ENCODE measurements at places on chromosomes 2 and 18. TPM values are rescaled to one million over a fixed set of nuclear protein-coding genes. Genes with fewer than 3 reads are reported as not detected.

- H3K27ac ChIP-seq = no peak overlapping the region
- no peaks in the 10 kb centered on the region for H3K27me3 ChIP-seq
- no peaks in the 10 kb centered on the region for H3K36me3 ChIP-seq
- no peak overlapping the region for H3K4me3 ChIP-seq
- no peaks in the 10 kb centered on the region for H3K4me1 ChIP-seq
- DNase-seq = no peak
Measured at GRCh38 chr2:65876114-65876513, 443.7 kb upstream of the SPRED2 start.

Gene HADHB
- total RNA-seq = 71.4 TPM

Gene ARHGAP25
- 132 TPM for total RNA-seq

DNA sequence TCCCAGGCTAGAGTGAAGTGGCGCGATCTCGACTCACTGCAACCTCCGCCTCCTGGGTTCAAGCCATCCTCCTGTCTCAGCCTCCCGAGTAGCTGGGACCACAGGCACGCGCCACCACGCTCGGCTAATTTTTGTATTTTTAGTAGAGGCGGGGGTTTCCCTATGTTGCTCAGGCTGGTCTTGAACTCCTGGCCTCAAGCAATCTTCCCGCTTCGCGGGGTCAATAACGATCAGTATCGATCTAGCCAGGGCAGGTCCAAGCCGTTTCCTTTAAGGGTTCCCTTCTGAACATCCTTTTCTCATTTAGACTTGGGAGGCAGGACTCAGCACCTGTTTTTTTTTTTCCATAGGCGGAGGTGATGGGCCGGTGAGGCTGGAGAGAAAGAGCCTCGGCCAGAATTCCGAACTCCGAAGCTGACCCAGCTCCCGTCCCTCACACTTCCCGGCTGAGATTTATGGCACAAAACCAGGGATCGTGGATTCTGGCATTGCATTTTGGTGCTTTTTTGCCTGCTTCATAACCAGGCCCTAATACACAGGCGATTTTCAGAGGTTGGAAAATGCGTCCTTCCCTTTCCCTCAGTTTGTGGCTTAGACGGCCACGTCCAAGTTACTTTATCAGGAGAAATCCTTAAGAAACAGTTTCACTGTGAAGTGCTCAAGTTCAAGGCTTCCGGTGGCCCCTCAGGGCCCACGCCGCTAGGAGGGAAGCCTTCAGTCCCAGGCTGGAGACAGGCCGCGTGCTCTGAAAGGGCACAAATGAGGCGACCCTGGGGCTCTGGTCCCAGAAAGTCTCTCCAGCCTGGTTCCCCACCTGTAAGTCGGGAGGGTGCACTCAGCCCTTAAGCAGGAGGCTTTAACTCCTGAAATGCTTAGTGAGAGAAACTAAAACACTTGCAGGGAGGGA is 998 bp upstream of the SLC66A3 start:
- H3K36me3 ChIP-seq = no peaks in the 10 kb centered on the region
- peaks cover 14% of the 10 kb centered on the region for H3K27me3 ChIP-seq
- H3K27ac ChIP-seq = peak overlapping the region; percentile 80
- DNase-seq = no peak

Gene SCYGR4
- not detected for total RNA-seq

DNA sequence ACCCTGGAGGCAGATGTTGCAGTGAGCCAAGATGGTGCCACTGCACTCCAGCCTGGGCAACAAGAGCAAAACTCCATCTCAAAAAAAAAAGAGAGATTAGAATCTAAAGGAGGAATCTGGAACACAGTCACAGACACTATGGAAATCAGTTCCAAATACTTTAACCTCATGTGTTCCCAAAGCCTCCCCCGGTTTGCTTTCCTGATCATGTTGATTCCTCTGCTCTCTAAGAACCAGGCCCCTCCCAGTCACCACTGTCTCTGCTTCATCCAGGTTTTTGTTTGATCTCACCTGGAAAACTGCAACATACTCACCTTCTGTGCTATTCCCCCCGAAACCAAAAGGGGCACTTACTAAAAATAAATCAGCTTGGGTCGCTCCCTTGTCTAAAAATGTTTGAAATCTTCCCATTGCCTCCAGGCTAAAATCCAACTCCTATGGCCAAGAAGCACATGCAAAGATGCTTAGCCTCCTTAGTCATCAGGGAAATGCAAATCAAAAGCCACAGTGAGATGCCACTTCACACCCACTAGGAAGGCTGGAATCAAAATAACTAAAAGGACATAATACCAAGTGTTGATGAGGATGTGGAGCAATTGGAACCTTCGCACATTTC is 6.2 kb upstream of the NEU2 start:
- no peak overlapping the region for H3K4me3 ChIP-seq
- peaks cover 3% of the 10 kb centered on the region for H3K27me3 ChIP-seq

GRCh38 chr2:11023326-11024258 is 111.9 kb downstream of the KCNF1 start:
- H3K4me1 ChIP-seq = no peaks in the 10 kb centered on the region
- no peak overlapping the region for H3K4me3 ChIP-seq
- peaks cover 2% of the 10 kb centered on the region for H3K27me3 ChIP-seq
- no peak overlapping the region for H3K27ac ChIP-seq
- no peaks in the 10 kb centered on the region for H3K36me3 ChIP-seq
- no peak for DNase-seq

- DNase-seq = no peak
- H3K4me3 ChIP-seq = no peak overlapping the region
- H3K27ac ChIP-seq = no peak overlapping the region
- H3K36me3 ChIP-seq = no peaks in the 10 kb centered on the region
- H3K27me3 ChIP-seq = peaks cover 11% of the 10 kb centered on the region
Measured at GRCh38 chr2:152465541-152465940, 130.6 kb downstream of the FMNL2 start.

Gene PLGLB2
- 1.3 TPM for total RNA-seq

DNA sequence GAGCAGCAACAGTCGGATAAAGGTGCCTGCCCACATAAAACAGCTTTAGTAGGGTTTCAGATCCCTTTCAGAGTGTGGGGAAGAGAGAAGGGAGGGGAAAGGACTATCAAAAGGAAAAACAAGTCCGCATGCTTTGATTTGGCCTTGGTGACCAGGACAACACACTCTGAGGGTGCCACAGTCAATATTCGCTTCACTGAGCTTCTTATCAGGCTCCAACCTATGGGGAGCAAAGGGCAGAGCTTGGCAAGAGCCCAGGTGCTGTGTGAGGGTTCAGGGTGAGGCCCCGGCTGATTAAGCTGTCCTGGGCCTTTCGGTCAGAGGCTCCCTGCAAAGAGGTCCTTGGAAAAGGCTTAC is 237.4 kb upstream of the SMAD2 start:
- DNase-seq = no peak
- H3K27ac ChIP-seq = no peak overlapping the region
- peaks cover 22% of the 10 kb centered on the region for H3K4me1 ChIP-seq
- H3K27me3 ChIP-seq = peaks cover 37% of the 10 kb centered on the region
- H3K36me3 ChIP-seq = no peaks in the 10 kb centered on the region
